ENCODE measurements at places on chromosomes 13 and 19. TPM values are rescaled to one million over a fixed set of nuclear protein-coding genes. Genes with fewer than 3 reads are reported as not detected.

DNA sequence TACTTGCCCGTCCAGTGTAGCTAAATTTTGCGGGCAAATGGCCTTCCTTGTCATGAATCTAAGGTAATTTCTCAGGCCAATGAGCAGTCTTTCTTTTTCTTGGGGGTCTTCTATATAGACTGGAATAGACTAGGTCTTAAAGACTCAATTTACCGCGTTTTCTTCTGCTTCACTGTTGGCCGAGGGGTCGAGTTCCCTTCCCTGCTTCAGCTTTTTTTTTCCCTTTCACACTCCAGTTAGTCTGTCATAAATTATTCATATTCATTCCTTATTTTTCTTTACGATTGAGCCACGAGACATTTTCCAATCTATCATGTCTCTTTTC lies 276 bp downstream of the ALG11 start:
- DNase-seq: no peak

DNA sequence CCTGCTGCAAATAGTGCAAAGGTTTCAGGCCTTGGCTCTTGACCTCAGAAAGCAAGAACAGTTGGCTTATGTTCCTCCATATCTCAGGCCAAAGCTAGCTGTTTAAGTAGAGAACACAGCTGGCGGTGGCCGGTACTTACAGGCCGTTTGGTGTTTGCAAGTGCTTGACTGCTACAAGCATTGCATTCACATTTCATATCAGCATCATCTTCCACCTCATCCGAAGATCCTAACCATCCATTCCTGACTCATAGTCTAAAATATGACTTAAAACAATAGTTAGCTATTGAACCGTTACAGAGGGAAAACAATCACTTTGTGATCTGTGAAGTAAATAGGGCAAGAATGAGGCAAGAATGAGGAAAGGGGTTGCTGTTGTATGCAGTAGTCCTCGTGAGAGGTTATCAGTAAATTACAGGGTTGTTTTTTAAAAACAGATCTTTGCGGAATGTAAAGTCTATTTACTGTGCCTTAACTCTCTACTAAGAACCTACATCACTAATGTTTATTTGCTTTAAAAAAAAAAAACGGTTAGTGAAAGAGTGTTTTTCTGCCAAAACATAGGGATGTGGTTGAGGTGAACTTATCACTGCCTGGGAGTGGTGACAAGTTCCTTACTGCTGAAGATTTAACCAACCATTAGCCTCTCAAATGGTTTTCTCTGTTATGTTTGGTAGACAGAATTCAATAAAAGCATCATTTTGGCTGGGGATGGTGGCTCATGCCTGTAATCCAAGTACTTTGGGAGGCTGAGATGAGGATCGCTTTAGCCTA lies 21.6 kb upstream of the WDR88 start:
- DNase-seq: no peak

GRCh38 chr19:14507704-14508542 lies 10.3 kb downstream of the DNAJB1 start:
- DNase-seq: no peak

DNA sequence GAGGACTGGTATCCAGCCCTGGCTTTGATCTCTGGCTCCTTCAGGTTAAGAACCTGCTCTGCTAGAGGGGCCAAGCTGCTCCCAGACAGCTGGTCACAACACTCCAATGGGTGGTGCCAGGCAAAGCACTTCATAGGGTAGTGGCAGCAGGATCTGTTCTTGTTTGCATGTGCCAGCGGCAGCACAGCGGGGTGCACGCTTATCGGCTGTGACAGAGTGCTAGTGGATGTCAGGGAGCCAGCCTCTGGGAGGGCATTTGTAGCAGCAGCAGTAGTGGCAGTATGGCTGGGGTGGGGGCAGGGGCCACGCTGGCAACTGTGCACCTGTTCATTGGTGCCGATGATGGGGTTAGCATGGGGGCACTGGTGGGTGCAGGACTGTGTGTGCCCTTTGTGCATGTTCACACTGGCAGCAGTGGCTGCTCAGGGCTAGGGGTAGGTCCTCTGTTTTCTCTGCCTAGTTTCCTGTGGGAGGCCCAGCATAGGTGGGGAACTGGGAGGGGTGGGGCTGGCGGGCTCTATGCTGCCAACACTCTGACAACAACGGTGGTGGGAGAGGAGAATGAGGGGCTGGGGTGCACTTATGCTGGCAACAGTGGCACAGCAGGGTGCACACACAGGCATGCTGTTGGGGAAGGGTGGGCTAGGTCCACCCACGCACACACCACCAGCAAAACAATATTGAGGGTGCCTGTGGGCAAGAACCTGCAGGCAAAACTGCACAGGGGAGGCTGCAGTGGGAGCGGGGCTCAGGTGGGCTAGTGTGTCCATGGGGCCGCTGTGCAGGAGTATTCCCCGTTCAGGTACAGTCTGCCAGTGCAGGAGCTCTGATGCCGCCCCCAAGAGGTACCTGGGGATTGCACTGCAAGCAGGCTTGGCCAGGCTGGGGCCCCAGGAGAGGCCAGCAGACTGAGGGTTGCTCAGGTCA lies 19.3 kb downstream of the AP1M1 start:
- DNase-seq: peak; percentile 42

DNA sequence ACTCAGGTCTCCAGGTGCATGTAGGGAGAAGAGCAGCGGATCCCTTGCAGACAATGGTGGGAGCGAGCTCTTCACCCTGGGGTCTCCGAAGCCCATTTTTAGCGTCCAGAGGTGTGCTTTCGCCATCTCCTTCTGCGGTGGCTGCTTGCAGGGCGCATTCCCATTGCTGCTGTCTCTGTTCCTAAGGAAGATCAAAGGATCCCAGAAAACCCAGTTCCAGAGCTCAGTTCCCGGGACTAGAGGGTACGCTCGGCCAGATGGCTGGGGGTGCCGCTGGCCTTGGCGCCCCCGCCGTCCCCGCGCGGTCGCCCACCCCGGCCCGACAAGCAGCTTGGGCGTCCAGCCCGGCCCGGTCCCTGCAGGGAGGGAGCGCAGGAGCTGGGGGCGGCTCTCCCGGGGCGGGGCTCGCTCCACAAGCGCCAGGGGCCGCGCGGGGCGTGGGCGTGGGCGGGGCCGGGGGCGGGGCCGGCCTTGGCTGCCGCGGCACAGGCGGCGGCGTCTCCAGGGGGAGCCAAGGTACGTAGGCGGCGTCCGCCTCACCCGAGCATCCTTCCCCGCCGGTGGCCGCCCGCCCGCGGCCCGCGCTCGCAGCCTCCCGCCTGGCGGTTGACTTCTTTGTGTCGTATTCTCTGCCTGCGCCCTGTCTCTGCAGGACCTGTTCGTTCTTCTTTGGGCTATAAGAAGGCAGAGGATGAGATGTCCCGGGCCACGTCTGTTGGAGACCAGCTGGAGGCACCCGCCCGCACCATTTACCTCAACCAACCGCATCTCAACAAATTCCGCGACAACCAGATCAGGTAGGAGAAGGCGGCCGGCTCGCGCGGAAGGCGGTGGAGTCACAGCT lies 96.8 kb downstream of the ATP8A2 start:
- DNase-seq: no peak

ZNF225 gene
- total RNA-seq: 4.7 TPM

DNA sequence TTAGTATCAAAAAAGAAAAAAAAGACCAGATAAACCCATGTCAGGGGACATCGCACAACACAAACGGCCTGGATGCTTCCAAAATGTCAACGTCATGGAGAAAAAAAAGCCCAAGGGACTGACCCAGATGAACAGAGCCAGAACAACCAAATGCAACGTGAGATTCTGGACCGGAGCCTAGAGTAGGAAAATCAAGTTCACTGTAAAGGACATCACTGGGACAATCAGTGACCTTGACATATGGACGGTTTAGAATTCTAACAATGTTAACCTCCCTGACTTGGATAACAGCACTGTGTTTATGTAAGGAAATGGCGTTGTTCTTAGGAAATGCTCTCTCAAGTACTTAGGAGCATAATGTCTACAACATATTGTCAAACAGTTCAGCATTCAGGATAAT lies 15.1 kb upstream of the EMP3 start:
- no peak for DNase-seq

- DNase-seq: no peak
Observed at GRCh38 chr13:77094773-77095172, 67.8 kb upstream of the FBXL3 start.

WDR62 gene
- 1.1 TPM for total RNA-seq

- DNase-seq: no peak
Observed at GRCh38 chr13:110748271-110748670, 34.8 kb downstream of the ING1 start.

- DNase-seq: no peak
Observed at GRCh38 chr13:110055089-110055488, 251.9 kb downstream of the COL4A1 start.

OR7A17 gene
- total RNA-seq: not detected

CTXN1 gene
- total RNA-seq: 1.6 TPM

COX7A1 gene
- total RNA-seq: 1.8 TPM

DNA sequence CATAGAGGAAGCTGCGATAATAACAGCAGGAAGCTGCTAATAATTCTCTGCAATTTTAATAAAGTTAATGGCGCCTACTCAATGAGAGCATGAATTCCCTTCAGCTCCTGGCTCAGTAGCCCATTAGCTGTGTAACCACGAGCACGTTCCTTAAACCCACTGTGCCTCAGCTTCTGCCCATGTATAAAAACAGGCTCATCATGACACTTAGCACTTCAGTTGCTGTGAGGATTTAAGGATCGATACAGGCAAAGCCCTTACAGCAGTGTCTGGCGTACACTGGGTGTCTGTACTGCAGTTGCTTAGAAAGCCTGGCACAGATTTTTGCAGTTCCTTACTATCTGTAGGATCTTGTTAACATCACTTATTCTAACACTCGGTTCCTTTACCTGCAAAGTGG lies 673.4 kb upstream of the ARGLU1 start:
- DNase-seq: no peak

ADGRE2 gene
- total RNA-seq: 16.5 TPM

PEG3 gene
- total RNA-seq: 0.53 TPM

DNA sequence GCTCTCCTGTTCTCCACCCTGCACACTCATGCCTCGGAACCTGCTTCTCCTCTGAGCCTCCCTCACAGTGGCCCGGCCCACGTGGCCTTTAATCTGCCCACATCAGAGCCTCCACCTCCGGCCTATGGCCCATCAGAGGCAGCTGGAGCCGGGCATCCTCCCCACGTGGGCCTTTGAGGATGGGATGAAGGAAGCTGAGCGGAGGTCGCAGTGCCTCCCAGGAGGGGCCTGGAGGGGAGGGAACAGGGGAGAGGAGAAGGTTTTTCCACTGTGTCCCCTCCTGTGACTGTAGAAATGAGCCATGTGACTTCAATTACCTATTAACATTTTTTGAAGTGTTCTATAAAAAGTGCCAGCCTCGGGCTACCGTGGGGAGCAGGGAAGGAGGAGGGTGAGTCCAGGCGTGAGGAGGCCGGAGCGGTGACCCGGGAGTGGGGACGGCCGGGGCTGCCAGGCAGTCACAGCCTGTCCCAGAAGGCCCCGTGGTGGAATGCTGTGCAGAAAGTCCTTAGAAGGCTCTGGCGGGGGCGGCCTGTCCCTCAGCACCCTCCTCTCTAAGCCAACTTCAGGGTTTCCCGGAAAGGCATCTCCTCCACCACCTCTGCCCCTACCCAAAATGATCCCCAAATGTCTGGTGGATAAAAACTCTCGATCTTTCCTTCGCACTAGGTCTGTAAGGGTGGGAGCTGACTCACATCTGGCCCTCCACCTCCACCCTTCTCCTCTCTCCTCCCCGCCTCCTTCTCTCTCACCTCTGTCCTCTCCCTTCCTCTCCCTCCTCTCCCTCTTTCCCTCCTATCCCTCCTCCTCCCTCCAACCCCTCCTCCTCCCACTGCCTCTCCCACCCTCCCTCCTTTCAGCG lies 24.8 kb upstream of the SLC1A5 start:
- no peak for DNase-seq

GPR183 gene
- 1.8 TPM for total RNA-seq

- DNase-seq: peak; percentile 64
Observed at GRCh38 chr19:14343286-14343685, 38.0 kb upstream of the ADGRE5 start.

DNA sequence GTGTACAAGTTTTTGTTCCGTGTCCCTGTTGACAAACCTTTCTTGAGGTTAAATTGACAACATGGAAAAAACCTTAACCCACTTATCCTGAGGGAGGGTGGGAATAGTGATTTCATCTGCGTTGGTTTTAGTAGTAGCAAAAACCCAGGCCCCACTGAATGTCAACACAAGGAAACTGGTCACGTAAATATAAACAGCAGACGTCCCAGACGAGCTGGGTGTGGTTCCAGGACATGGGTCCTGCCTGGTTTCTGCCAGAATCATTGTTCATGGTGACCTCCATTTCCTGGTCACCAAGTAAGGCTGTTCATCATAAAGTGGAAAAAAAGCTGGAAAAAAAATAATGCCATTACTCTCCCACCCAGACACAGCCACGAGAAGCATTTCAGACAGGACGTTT lies 16.9 kb upstream of the F2RL3 start:
- DNase-seq: no peak

DNA sequence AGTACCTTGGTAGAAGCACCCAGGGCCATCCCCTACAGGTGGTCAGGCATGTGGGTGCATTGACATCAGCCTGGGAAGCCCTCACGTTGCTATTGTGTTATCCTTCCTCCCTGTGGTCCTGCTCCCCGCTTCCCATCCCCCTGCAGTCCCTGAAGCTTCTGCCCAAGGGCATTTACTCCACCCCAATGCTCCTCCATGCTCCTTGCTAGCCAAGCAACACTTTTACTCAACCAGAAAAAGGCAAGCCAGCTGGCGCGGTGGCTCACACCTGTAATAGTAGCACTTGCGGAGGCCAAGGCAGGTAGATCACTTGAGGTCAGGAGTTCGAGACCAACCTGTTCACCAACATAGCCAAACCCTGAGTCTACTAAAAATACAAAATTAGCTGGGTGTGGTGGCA lies 54.8 kb upstream of the LATS2 start:
- DNase-seq: no peak

NOVA2 gene
- 0.76 TPM for total RNA-seq

DNA sequence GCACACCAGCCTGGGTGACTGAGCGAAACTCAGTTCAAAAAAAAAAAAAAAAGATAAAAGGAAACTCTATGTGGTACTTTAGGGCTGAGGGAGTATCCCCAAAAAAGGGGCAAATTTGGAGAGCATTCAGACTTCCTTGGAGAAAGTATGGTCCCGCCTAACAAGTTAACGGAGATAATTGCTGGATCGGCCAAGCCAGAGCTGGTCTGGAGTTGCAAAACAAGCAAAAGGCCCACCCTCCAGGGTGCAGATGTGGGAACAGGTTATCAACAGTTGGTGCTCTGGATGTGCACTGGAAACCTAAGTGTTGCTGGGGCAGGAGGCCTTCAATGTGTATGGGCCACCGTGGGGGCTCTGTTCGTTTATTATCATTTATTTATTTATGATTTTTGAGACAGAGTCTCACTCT lies 2.8 kb downstream of the IQCN start:
- DNase-seq: no peak

DNA sequence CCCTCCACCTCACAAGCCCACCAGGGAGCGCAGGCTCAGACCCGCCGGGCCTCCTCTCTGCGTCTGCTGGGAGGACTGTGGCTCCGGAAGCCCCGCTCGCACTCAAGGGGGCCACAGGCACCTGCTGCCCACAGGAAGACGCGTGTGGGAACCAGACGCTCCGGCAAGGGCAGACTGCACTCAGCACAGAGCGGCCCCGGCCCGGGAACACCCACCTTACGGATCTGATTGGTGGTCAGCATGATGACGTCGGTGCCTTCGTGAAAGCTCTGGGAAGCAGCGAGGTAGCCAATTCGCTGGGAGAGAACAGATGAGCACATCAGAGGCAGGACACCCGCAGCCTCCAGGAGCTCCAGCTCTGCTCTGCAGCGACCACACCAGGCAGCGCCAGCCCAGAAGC lies 14.6 kb downstream of the AP3D1 start:
- DNase-seq: no peak

GRCh38 chr19:6730153-6730804 lies 7.1 kb downstream of the GPR108 start:
- DNase-seq: peak; percentile 92

ONECUT3 gene
- total RNA-seq: 0.27 TPM
